ENCODE measurements at places on chromosomes 3 and 15.

GRCh38 chr3:138213398-138214085, 26.4 kb downstream of the ARMC8 start:
- no peak for DNase-seq

GRCh38 chr3:71708476-71709105, 16.6 kb downstream of the EIF4E3 start:
- no peak for DNase-seq

- no peak for DNase-seq
Measured at GRCh38 chr15:80498652-80499051, 94.5 kb downstream of the ARNT2 start.

DNA sequence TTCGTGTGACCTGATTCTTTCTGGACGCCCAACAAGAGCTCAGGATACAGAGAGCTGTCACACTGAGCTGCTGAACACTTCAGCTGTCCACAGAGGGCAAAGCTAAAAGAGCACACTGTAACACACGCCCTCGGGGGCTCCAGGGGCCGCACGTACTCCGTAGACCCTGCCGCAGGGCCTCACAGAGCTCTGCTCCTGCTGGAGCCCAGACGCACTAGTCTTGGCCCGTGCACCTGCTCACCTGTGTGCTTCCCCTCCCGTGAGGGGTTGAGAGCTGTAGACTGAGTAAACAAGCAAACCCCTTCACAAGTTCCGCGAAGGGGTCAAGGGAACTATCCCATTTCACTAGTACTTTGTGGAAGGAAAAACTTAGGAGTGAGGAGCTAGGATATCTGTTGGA, 30.7 kb upstream of the TUSC7 start:
- DNase-seq, result no peak

- DNase-seq, result no peak
Measured at GRCh38 chr3:177300039-177300833, 103.0 kb upstream of the TBL1XR1 start.

GRCh38 chr3:19945969-19946831, 697 bp upstream of the RAB5A start:
- DNase-seq, result no peak

- no peak for DNase-seq
Measured at GRCh38 chr3:13135251-13135810, 62.1 kb upstream of the IQSEC1 start.

GRCh38 chr3:66036586-66037148, 2.1 kb downstream of the MAGI1 start:
- no peak for DNase-seq

DNA sequence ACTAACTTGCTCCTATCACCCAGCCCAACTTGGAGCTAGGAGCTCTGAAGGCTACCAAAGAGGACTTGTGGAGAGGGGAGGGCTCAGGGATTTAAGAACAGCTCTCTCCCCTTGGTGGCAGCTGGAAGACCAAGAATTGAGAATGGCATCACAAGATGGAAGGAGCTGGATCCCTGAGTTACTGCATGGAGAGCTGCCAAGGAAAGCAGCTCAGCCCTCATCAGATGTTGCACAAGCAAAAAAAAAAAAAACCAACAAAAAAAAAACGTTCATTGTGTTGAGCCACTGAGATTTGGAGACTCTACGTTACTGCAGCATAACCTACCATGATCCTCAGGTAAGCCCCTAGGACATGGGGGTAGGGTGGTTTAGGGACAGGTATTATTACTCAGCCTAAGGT, 41.0 kb downstream of the ITGB5 start:
- DNase-seq, result no peak

GRCh38 chr3:39249453-39250115, 30.3 kb downstream of the CX3CR1 start:
- DNase-seq, result no peak

- DNase-seq, result no peak
Measured at GRCh38 chr15:89074402-89075012, 13.7 kb upstream of the ABHD2 start.

DNA sequence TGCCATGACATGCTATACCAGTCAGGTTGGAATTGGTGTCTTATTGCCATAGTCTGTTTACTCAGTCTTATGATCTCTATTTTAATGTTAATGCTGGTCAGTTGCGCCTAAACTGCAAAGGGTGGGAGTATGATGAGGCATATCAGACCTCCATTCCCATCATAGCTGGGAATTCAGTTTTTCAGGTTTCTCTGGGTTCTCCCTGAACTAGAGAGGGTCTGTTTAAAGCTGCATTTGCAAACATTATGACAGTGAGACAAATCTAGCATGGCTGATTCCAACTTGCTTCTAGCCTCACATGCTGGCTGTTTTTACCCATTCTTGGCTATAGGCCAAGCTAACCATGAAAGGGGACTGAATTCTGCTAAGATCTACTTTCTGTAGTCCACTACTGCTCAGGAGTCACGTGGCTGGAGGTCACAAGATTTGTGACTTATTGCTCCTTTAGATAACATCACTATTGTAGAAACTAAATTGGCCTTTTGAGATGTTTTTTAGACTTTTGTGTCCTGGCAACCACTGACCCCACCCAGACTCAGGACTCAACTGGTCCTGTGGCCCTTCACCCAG, 96.5 kb downstream of the TGFBR2 start:
- no peak for DNase-seq

GRCh38 chr15:77138167-77138522, 67.2 kb upstream of the TSPAN3 start:
- no peak for DNase-seq

- DNase-seq, result no peak
Measured at GRCh38 chr15:81178365-81178764, 18.3 kb upstream of the IL16 start.

DNA sequence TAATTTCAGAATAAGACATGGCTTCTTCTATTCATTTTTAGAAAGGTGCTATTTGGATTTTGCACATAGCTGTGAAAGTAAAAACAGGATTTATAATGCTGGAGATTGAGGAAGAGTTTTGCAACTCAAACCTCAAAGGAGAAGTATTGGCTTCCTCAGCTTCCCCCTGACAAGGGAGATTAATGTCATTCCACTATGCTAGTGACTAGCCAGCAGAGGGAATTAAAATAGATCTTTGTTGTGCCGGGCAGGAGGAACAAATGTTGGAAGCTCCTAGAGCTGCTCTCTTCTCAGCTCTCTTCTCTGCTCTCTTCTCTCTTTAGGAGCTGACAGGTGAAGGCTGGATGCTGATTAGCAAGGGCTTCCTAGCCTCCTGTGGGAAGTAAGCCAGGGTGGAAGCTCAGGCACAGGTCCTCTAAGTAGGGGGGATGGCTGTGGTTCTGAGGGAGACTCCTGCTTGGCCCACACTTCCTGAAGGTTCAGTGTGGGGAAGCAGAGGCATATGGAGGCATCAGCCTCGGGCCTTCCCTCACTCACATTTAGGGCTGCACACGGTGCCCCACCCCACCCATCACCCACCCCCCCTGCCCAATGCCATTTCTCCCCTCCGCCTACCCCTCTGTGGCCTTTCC, 29.6 kb downstream of the CX3CR1 start:
- DNase-seq, result peak; percentile 13

- no peak for DNase-seq
Measured at GRCh38 chr15:79403501-79403900, 28.6 kb upstream of the MINAR1 start.

- no peak for DNase-seq
Measured at GRCh38 chr3:100516232-100516631, 23.8 kb downstream of the TMEM45A start.

GRCh38 chr3:47841786-47842349, 38.9 kb downstream of the DHX30 start:
- no peak for DNase-seq

DNA sequence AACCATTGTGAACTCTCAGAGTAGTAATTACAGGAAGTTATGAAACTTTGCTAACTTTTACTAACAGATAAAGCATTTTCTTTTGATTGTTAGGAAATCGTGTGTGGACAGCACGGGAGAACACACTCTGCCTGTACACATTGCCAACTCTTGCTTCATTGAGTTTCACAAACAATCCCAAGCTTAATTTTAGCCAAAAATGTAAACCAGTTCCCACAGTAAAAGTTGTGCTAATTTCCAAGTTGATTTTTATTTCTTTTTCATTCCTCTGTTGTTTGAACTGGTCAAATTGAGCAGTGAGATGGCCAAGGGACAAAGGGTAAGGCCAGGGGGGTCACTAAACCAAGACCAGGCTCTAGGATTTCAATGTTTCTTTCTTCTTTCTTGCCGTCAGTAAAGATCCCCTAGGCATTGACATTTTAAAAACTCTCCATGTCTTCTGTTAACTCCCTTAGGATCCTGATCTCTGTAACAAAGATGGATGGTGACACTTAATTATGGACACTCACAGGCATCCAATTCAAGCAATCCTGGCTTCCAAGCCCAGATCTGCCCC, 414.9 kb downstream of the RBMS3 start:
- DNase-seq, result peak; percentile 71

DNA sequence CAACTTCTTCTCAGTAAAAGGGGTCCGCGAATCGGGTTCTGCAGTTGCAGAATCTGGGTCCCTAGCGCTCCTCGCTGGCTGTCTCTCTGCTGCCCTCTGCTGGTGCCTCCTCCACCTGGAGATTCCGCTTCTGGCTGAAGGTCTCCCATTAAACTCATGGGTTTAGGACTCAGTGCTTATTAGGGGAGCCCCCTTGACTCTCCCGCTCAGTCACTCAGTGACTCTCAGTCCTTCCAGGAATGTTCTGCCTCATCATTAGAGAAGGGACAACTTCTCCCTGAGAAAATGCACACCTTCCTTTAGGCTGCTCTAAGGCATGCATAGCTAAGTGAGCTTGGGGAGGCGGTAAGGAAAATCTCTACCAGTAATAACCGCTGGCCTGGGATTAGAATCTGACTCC, 7.1 kb downstream of the CPN2 start:
- no peak for DNase-seq

GRCh38 chr3:153334558-153334957, 172.5 kb downstream of the RAP2B start:
- DNase-seq, result no peak

DNA sequence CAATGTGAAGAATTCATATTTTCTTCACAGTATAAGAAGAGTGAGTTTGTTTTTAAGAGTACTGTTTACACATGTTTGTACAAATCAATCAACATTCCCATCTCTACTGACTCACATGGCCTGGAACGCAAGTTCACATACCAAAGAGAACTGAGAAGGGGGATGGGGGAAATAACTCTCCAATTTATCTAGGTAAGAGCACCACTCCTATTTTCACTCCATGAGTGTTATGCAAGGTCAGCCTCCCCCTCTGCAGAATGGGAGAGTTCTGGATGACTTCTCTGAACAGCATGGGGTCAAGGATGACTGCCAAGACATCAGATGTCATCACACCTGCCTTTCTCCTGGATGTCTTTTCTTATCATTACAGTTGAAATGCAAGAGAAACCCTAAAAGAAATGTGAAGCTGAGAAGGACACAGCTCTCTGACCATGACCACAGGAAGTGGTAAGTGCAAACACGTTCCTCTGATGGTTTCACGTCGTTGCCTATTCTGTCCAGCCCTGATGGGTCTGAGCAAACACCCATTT, 95.2 kb downstream of the SEMA6D start:
- DNase-seq, result no peak

DNA sequence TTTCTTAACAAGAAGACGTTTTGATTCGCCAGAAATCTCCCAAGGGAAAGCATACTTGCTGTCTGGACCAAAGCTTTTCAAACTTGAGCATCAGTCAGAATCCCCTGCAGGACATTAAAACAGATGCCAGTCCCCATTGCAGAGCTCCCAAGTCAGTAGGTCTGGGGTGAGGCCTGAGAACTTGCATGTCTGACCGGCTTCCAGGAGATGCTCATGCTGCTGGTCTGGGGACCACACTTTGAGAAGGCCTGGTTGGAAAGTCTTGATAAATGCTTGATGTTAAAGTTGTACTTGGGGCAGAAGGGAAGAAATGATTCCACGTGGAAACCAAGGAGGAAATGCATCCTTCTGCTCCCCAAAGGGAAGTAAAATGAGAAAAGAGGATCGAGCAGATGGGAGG, 24.3 kb upstream of the CAV3 start:
- DNase-seq, result no peak

GRCh38 chr3:138861798-138862197, 27.1 kb upstream of the PIK3CB start:
- DNase-seq, result no peak

DNA sequence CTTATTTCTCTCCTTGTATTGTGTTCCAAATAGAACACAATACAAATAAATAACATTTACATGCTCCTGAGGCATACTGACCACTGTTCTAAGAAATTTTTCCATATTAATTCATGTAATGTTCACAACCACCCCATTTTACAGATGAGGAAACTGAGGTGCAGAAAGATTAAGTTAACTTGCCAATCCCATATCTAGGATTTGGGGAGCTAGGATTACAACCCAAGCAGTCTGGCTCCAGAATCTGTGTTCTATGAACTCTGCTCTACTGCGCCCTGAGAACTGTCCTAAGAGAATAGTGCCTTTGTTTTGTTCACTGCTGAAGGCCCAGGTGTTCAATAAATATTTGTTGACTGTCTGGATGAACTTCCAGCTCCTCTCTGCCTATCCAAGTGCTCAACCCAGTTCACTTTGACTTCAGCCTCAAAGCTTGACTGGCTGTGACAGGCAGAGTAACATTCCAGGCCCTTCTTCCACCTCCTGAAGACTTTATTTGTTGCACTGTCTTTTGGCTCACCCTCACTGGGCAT, 3.1 kb downstream of the NEK10 start:
- no peak for DNase-seq

- no peak for DNase-seq
Measured at GRCh38 chr3:150365132-150365604, 42.9 kb upstream of the TSC22D2 start.

GRCh38 chr3:15520185-15520584, 1.3 kb downstream of the COLQ start:
- no peak for DNase-seq

DNA sequence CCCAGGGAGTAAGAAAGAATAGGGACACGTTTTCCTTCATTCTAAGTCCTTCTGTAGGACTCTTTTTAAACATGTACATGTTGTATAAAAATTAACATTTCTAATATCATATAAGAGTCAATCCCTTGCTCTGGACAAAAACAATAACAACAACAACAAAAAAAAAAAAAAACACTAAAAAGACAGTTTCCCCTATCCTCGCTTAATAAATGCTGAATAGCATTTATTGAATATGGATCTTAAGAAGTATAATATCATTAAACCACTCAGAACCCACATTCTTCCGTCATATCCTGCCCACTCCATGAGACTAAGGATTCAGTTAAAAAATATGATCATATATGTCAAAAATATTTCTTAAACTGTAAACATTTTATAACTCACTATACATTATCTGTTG, 145.1 kb downstream of the AQP9 start:
- DNase-seq, result no peak

- no peak for DNase-seq
Measured at GRCh38 chr3:24006-24405, 172.6 kb upstream of the CHL1 start.

- peak; percentile 7 for DNase-seq
Measured at GRCh38 chr3:32340039-32340438, 51.6 kb upstream of the CMTM7 start.
